ENCODE measurements at places on chromosomes 2 and 18.

DNA sequence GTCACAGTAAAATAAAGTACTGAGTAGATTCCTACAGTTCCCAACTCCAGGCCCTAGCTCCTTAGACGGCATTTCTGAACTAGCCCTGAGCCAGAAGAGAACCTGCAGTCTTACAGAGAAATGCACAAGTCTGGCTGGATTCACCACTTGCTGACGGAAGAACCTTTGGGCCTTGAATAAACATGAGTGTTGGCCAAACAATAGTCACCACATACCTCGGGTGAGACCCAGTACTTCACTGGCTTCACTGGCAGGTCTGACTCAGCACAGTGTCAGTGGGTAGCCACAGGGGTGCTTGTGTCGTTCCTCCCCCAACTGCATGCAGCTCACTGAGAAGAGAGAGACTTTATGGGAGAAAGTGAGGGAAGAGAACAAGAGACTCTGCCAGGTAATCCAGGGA, 88.9 kb downstream of the TMEM185B start:
- DNase-seq: no peak

GRCh38 chr2:32430804-32431203, 74.0 kb downstream of the BIRC6 start:
- DNase-seq: no peak

DNA sequence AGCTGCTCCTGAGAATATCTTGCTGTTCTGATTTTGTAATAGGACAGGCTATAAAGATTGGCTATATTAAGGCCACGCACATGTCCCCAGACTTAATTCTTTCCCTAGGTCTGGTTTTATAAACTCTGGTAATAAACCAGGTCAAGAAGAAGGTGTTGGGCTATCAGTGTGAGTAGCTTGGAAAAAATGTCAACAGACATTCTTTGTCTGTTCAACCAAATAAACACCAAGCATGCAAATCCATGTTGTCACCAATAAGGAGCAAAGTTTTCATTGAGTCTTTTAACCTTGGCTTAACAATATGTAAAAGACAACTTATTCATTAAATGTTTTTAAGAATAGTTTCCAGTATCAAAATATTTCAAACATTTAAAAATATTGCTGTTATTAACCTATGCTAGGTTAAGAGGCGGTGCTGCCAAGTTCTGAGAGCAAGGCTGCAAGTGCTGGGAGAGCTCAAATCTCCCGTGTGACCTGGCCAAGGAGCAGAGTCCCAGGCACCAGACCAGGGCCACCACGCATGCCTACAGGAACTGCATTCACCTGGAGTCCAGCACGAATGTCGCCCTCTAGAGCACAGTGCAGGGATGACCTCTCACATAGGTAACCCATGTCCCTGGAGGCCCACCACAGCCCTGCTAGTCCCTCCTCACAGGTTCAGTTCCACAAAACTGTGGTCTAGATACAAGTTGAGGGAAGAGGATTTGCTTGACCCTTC, 120.5 kb upstream of the POU3F3 start:
- peak; percentile 40 for DNase-seq

GRCh38 chr2:164811819-164812218, 29.8 kb downstream of the COBLL1 start:
- no peak for DNase-seq

- DNase-seq: no peak
These were observed 724.7 kb downstream of the METTL4 start for GRCh38 chr18:1846640-1847039.

DNA sequence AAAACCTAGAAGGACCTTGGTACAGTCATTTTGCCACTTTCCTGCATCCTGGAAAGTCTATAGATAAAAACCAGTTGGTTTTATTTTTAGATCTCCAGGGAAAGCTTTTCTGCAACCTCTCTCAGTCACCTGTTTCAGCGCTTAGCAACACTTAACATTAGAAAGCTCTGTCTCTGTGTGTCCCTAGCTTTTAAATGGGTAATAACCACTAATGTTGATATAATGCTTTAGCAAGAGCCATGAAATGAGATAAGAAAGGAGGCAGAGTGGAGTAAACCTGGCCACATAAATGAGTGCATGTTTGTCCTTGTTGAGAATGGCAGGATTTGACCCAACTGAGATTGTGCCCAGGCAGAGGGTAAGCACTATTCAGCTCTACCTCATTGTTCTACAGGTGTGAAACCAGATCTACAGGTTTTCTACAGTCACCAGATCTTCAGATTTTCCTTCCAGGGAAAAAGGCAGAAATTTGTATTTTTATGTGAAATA, 44.8 kb downstream of the MARCHF4 start:
- no peak for DNase-seq

GRCh38 chr18:27143580-27144287, 41.4 kb downstream of the CHST9 start:
- DNase-seq: no peak

GRCh38 chr18:76405681-76406356, 89.2 kb downstream of the ZNF516 start:
- no peak for DNase-seq

GRCh38 chr18:73691118-73691517, 456.5 kb downstream of the FBXO15 start:
- no peak for DNase-seq

- DNase-seq: no peak
These were observed 78.1 kb upstream of the PDE1A start for GRCh38 chr2:182504903-182505302.

DNA sequence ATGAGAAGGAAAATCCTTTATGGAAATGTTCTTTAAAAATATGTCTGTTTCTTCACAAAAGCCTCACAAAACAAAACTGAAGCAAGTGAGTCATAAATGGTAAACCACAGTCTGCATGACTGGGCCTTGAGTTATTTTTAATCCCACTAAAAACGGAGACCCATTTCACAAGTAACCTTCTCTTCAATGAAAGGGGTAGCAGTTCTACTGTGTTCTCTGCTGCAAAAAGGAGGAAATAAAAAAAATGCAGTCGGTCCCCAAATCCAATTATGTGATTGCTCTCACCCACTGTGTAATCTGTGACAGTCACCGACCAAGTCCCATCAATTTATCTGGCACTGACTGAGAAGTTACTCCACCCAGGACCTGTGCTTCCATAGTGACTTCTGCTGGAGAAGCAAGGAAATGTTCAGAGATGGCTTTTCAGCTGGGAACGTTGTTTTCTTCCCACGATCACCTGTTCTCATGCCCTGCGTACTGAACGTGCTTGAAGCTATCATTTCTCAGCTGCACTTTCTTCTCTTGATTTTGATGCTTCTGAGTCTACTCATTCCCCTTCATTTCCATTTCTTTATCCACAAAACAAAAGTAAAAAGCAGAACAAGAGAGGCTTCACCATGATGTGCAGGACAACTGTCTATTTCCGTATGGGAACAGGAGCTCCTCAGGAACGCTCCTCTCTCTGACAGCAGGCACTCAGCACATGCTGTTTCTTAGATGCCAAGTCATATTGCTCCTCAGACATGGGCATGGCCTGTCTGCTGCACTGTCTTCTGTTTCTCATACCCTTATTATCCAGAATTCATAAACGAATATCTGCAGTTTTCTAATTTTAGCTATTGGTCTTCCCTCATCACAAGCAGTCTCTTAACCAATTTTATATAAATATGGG, 80.0 kb upstream of the TMEM200C start:
- no peak for DNase-seq

DNA sequence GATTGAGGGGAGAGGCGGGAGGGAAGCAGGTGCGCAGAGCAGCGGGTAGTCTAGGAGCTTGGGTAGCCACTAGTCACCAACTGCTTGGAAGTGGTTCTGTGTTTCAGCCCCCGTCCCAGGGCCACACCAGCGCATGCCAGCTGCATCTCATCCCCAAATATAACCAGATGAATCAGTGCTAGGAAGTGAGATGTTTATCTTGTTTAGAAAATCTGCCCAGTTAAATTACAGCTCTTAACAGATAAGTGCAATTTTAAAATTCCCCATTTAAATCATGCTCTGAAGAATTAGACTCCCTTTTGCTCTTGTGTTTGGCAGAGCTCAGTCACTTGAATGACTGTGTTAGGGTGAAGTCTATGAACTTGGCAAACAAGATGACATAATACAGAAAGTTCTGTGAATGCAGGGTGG, 193.8 kb downstream of the SEPTIN10 start:
- no peak for DNase-seq

DNA sequence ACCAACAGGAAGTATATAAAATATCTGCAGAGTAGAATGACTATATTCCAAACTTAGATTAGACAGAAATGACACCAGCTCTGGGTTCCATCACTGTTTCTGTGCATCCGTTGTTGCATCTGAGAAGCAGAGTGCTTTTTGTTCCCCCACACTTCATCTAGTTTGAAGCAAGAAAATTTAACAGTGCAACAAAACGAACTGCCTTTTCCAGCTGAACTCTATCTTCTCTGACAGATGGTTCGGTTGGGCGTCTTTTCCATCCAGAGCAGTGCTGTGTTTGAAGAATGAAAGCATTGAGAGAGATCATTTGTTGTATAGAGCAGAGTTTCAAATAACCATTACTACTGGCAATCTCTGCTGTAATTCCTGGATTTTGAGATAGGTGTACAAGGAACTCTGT, 757.5 kb downstream of the DPP10 start:
- DNase-seq: no peak

DNA sequence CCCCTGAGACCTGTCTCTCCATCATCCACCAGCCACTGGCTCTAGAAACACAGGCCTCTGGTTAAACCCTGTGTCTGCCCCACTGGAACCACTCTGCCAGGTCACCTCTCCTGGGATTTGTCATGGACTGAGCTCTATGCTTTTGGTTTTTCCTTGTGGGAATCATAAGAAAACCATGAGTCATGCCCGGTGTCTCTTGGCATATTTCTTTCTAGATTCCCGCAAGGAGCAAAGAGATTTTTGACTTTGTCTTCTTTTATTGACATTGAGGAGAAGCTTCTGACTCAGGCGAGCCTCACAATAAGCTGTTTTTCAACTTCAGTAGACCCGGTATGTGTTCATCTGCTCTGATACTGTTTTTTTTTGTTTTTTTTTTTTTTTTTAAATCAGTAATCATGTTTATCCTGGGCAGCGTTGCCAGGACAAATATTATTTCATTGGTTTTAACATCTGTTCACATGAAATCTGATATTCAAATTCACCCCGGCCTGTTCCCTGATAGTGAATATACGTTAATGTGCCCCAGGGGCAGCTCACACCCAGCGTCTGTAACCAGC, 207.1 kb downstream of the ACKR3 start:
- DNase-seq: no peak

DNA sequence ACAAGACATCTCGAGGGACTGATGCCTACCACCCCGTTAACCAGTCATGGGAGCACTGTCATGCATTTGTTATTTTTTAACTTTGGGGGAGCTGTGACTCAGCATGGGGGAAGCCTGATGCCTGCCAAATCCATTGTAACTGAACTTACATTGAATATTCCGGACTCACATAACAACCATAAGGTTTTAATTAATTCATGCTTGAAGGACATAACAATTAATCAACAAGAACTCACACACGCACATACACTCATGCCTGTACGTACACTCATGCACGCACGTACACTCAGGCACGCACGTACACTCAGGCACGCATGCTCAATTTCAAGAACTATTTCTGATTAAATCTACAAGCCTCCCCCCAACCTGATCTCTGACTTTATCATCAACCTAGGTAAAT, 1639.1 kb downstream of the SUCLG1 start:
- DNase-seq: no peak

DNA sequence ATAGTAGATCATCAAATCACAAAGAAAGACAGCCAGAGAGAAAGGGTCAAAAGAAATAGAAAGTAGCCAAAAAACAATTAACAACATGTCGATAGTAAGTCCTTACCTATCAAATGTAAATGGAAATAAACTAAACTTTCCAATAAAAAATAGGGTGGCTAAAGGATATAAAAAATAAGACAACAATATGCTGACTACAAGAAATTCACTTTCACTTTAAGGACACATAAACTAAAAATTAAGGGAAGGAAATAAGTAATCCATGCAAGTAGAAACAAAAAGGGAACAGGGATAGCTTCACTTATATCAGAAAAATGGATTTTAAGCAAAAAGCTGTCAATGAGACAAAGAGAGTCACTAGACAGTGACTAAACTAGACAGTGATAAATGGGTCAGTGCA, 903.9 kb upstream of the ZEB2 start:
- no peak for DNase-seq

DNA sequence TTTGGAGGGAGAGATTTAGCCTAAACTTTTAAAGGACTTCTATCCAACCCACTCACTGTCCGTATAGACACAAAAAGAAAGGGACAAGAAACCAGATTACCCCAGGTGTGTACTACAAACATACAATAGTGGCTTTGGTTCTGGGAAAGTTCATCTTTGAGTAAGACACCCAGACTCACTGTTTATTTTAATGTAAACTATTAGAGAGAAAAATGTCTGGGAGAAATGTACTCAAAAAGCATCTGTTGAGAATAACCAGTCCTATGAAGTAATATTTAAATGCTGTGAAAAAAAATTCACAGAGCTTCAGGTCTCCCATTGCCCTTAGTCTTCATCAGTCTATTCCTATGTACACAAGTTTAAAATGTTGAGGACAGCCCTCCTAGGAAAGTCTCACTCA, 107.5 kb downstream of the SLC8A1 start:
- DNase-seq: no peak

DNA sequence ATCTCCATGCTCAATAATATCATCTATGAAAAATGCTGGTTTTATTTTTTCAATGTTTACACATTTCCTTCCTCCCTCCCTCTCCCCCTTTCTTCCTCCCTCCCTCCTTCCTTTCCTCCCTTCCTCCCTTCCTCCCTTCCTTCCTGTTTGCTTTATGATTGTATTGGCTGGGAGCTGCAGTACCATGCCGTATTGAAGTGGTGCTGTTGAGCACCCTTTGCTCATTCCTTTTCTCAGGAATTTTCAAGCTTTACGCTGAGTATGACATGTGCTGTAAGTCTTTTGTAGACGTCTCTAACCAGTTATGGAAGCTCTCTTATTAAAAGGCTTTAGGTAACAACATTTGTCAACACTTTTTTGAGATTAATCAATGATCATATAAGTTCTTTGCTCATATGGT, 100.4 kb downstream of the SNTG2 start:
- DNase-seq: no peak

DNA sequence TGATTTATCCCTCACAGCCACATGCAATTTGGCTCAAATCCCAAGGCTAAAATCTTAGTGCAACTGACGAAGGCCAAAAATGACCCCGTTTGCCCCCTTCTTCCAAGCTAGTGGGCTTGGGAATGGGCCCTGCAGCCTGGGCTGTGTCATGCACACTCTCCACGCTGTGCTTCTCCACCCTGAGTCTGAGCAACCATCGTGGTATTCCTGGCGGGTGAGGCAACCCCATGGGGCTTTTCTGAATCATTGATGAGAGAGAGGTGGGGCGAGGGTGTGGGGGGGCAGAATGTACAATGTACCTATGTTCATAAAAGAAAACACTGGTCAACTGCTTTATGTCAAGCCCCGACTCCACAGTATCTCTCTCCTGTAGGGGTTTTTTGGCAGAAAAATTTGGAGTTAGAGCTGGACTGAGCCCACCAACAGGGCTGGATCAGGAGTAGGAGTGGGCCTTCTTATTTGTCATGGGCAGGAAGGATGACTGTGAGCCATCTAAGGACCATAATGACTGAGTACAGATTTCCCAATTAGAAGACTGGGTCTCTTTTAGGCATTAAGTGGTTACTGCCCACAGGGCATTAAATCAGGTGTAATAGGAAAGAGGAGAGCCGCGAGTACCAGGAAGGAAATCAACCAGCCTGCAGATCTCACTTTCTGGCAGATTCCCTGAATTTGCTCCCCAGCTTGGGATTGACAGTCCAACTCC, 8.9 kb downstream of the SULT1C2 start:
- DNase-seq: no peak

- no peak for DNase-seq
These were observed 166.1 kb upstream of the OTX1 start for GRCh38 chr2:62884514-62884913.

All from small intestine (tissue), 16 donors.